Tibial nerve (tissue), 4 donors: ENCODE measurements at places on chromosomes 2 and 18. TPM values are rescaled to one million over a fixed set of nuclear protein-coding genes. Genes with fewer than 3 reads are reported as not detected.
A peak's percentile ranks its signal among the peaks of the same experiment; 100 is the strongest.

DNA sequence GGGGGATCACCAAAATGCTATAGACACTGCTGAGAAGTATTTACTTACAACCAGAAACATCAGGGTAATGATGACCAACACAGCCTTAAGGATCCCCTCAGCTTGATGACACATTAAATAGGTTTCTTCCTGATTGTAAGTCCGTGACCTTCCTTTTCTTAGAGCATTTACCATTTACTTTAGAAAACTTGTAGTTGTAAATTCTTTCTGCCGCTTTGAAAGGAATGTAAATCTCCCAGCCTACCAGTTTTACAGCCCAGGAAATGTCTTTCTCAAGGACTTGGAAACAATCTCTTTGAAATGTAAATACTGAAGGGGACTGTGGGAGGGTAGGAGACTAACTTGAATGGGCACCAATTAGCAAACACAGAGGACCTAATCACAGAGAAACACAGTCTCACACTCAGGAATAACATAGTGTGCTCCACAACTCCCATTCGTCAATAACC lies 278.6 kb downstream of the DSC3 start:
- H3K4me3 ChIP-seq: no peak overlapping the region
- no peaks in the 10 kb centered on the region for H3K27me3 ChIP-seq
- no peaks in the 10 kb centered on the region for H3K4me1 ChIP-seq
- no peak overlapping the region for H3K27ac ChIP-seq
- DNase-seq: no peak

DNA sequence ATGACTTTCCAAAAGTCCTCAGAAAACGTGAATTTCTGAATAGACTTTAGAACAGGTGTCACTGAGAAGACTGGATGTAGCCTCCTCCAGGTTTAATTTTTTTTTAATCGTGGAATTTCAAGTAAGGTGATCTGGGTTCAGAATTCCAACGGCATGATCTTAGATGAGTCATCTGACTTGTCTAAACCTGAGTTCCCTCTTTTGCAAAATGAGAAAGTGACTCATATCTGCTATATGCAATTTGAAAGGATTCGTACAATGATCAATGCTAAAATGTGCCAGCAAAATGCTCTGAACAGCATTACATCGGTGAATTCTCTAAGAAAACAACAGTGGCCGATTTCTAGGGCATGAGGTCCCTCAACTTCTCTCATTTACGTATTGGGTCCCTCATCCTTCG lies 69.1 kb upstream of the ZNF516 start:
- H3K4me3 ChIP-seq: no peak overlapping the region
- H3K27ac ChIP-seq: peak overlapping the region; percentile 79
- no peaks in the 10 kb centered on the region for H3K27me3 ChIP-seq
- DNase-seq: no peak

DNA sequence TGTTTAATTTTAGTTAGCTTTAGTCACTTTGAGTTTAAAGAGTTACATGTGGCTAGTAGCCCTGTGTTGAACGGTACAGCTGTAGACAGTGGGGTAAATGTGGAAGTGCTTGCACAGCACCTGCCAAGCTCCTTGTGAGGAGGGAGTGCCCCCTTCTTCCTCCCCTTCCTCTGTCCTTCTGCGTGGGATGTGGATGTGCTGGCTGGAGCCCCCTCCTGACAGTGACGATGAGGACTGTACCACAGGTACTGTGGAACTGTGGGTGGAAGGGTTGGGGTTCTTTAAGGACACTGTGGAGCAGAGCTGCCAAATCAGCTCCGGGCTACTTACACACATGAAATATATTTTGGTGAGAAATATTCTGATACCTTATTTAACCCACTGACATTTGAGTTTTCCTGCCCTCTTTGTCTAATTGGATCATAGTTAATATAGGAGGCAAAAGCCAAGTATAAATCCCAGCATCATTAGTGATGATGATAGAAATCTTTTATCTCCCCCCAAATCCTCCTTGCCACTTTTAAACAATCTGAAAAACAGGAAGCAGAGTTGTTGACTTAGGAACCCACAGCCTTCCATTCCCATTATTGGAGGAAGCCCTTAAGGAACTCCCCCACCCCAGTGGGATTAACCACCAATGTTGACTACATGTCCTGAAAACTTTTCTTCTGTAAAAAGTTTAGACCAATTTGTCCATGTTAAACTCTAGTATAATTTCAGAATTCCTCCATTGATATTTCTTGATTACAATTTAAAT lies 181.3 kb downstream of the PTPRM start:
- H3K27me3 ChIP-seq: no peaks in the 10 kb centered on the region
- DNase-seq: no peak
- no peak overlapping the region for H3K4me3 ChIP-seq
- no peaks in the 10 kb centered on the region for H3K36me3 ChIP-seq
- no peak overlapping the region for H3K27ac ChIP-seq
- peaks cover 28% of the 10 kb centered on the region for H3K4me1 ChIP-seq

DNA sequence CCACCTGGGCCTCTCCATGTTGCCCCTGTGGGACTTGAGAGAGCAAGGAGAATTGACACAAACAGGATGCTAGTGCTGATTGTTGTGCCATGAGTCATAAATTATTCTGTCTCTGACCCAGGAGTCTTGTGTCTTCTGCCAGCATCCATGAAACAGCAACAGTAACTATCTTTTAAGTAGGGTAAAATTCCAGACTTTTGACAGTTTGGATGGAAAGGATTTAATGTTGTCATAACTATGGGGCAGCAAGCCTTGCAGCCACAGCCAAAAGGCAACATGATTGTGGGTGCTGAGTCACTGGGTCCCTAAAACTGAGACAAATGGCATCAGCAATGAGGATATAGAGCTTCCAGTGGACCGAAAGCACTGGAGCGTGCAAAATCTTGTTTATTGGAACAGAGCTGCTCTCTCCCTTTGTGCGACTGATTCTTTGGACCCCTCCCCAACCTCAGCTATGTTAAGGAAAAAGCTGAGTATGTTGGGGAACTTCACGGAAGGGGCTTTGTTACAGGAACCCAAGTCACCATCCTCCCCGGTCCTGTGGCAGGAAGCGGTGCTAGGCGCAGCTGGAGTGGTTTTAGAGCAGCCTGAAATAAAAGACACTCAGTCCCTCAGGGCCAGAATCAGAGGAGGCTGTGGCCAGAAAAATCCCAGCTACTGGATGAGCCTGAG lies 9.6 kb upstream of the ITPRIPL1 start:
- no peak overlapping the region for H3K27ac ChIP-seq
- H3K36me3 ChIP-seq: no peaks in the 10 kb centered on the region
- DNase-seq: no peak
- H3K4me1 ChIP-seq: no peaks in the 10 kb centered on the region
- H3K4me3 ChIP-seq: no peak overlapping the region

HOXD13 gene
- total RNA-seq: 0.21 TPM
